ENCODE measurements at places on chromosomes 11 and 22.

DNA sequence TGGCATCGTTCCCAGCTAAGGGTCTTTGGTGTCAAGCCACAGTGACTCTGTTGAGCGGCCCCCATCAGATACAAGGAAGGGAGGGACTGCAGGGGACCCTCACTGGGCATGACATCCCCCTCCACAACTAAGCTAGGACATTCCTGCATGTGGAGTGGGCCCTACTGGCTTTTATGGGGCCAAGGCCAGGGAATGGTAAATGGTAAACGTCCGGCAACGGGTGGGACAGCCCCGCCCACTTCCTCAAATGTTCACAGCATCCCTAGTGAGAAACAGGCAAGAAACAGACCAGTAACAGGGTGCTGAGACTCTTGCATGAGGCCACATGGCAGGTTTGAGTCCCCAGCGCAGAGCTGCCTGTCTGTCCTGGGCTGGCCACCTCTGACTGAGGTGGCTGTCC lies 4.4 kb downstream of the TMPRSS6 start:
- no peak for DNase-seq

GRCh38 chr11:27861706-27862430 lies 161.6 kb upstream of the BDNF start:
- DNase-seq = no peak

DNA sequence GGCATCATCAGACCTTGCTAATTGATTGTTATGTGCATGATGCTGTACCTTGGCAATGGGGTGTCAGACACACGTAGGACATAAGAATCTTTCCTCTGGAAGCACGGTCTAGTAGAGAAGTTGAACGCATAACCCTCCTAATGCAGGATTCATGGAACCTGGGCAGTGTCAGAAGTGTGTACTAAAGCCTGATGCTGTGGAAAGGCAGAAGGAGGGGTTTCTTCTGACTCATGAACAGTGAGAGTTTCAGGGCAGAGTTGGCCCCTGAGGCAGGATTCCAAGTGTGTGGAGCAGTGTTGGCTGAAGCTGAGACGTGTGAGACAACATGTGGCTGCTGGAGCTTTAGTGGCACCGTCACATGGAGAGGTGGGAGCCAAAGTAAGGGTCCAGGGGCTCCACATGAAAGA lies 3.5 kb downstream of the PANX1 start:
- no peak for DNase-seq

DNA sequence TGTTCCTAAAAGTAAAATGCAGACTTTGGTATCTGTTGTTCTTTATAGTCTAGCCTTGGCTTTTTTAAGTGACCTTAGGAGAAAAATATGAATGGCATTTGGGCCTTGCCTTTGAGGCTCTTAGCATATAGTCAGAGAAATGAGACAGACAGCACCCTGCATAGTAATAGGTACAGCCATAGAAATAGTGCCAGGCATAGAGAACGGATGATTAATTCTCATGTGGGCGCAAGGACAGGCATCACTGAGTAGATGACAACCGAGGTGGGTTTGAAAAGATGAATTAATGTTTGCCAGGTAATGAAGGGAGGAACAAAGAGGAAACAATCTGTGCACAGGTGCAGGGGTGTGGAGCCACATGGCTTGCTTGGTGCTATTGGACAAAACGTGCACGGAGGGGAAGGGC lies 90.5 kb downstream of the BMAL1 start:
- no peak for DNase-seq

DNA sequence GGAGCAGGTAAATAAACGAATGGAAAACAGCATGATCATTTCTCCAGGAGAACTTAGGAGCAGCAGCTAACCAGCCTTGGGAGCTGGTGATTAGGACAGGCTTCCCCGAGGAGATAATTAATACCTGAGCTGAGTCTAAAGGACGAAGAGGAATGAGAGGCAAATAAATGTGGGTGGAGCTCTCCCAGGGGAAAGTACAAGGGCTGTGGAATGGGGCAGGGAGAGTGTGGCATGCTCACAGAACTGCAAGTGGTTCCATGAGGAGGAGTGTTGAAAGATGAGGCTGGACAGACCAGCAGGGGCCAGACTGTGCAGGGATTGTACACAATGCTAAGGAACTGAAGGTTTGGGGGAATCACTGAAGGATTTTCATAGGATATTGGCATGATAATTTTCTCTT lies 14.2 kb upstream of the TLCD5 start:
- no peak for DNase-seq

GRCh38 chr22:42961810-42962209 lies 53.1 kb downstream of the PACSIN2 start:
- peak; percentile 2 for DNase-seq

GRCh38 chr11:86117001-86117711 lies 48.3 kb upstream of the PICALM start:
- no peak for DNase-seq

GRCh38 chr11:15057329-15057728 lies 16.1 kb upstream of the CALCB start:
- no peak for DNase-seq

GRCh38 chr11:78244080-78244479 lies 55.4 kb downstream of the USP35 start:
- no peak for DNase-seq

- DNase-seq = no peak
These were observed 72.3 kb downstream of the ADM start for GRCh38 chr11:10377183-10377582.

GRCh38 chr11:133982876-133983275 lies 26.1 kb upstream of the IGSF9B start:
- DNase-seq = no peak

DNA sequence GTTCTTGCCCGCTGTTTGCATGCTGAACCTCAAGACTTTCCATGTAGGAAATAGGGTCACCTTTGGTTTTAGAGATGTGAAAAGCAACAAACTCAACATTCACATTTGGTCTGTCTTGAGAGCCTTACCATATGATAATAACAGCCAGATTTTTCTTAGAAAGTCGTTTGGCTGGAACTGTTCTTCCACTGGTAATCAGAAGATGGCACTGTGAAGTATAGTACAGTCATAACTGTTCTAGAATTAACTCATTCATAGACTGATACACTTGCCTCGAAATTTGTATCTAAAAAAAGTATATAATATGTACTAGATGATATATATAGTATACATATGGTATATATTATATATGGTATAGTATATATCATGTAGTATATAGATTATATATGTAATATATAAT lies 12.3 kb downstream of the LUZP2 start:
- no peak for DNase-seq

DNA sequence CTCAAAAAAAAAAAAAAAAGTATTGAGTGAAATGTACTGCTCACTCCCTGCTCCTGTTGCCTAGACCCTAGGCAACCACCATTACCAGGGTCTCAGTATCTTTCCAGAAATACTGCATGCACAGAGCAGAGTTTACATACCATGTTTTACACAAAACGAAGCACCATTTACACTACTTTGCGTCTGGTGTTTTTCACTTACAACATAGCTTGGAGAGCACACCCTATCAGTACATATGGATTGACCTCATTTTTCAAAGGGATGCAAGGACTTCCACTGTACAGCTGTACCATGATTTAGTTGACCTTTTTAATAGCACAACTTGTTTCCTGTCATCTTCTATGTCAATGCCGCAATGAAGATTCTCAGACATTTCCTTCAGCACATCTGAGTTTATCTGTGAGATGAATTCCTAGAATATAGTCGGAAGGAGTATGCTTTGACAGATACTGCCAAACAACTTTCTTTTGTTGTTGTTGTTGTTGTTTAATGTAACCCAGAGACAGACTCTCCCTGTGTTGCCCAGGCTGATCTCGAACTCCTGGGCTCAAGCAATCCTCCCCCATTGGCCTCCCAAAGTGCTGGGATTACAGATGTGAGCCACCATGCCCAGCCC lies 6.1 kb downstream of the MYH9 start:
- DNase-seq = no peak

DNA sequence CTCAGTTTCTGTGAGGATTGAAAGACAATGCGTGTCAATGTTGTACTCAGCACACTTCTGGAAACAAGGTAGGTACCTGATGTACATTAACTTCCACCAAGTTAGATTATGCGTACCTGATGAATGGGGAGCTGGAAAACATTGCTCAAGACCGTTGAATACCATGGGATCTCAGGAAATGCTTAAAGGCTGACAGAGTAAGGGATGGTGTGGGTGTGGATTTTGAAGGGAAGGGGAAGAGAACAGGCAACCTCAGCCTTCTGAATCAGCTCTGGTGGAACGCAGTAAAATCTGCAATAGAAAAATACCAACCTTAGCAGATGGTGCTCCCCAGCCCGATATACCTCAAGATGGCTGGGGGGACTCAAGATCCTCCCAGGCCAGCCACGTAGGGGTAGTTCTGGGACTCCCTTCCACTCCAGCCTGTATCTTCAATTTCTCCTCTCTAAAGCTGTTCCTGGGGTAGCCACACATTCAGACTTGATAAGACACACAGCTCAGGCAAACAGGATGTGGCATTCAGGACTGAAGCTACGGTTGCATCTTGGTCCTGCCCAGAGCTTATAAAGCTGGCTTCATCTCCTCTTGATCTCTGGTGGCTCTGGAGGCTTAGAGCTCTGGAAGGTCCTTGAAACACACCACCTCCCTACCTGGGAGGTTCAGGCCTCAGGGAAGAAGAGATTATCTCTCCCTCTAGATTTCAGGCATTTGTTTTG lies 111.8 kb downstream of the CTNND1 start:
- no peak for DNase-seq

GRCh38 chr11:8709002-8709672 lies 26.5 kb downstream of the RPL27A start:
- DNase-seq = no peak

GRCh38 chr11:129346916-129347315 lies 28.7 kb upstream of the BARX2 start:
- DNase-seq = no peak

- no peak for DNase-seq
These were observed 540.3 kb downstream of the NTM start for GRCh38 chr11:131910523-131911387.

GRCh38 chr11:102853055-102853454 lies 9.6 kb upstream of the MMP3 start:
- DNase-seq = no peak

GRCh38 chr11:36235750-36236149 lies 53.5 kb downstream of the COMMD9 start:
- no peak for DNase-seq

- DNase-seq = no peak
These were observed 4.8 kb upstream of the CHRDL2 start for GRCh38 chr11:74736031-74736430.

DNA sequence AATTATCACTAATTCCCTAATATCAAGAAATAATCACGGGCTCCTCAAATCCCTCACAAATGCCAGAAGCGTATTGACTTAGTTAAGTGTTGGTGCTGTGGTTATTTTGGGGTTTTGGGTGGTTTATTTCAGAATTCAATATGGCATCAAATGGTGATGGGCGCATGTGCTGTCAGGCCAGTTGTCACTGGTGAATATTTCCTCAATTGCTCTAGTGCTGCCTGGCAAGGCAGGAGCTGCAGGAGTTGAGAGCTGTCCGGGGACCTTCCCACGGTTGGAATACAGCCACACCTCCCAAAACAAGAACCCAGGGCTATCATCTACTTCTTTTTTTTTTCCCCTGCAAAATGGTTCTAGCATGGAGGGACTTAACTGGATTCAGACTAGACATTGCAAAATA lies 10.3 kb downstream of the IGLL5 start:
- no peak for DNase-seq

GRCh38 chr11:10305964-10306918 lies 1.4 kb downstream of the ADM start:
- DNase-seq = peak; percentile 8

GRCh38 chr11:96464700-96465307 lies 75.0 kb downstream of the JRKL start:
- DNase-seq = no peak

- no peak for DNase-seq
These were observed 41.2 kb upstream of the JAM3 start for GRCh38 chr11:134027671-134028070.

GRCh38 chr11:66020618-66021357 lies 5.5 kb downstream of the CATSPER1 start:
- DNase-seq = no peak

- no peak for DNase-seq
These were observed 275.5 kb upstream of the B3GAT1 start for GRCh38 chr11:134687548-134687947.

GRCh38 chr11:87820011-87820410 lies 355.2 kb downstream of the RAB38 start:
- no peak for DNase-seq

DNA sequence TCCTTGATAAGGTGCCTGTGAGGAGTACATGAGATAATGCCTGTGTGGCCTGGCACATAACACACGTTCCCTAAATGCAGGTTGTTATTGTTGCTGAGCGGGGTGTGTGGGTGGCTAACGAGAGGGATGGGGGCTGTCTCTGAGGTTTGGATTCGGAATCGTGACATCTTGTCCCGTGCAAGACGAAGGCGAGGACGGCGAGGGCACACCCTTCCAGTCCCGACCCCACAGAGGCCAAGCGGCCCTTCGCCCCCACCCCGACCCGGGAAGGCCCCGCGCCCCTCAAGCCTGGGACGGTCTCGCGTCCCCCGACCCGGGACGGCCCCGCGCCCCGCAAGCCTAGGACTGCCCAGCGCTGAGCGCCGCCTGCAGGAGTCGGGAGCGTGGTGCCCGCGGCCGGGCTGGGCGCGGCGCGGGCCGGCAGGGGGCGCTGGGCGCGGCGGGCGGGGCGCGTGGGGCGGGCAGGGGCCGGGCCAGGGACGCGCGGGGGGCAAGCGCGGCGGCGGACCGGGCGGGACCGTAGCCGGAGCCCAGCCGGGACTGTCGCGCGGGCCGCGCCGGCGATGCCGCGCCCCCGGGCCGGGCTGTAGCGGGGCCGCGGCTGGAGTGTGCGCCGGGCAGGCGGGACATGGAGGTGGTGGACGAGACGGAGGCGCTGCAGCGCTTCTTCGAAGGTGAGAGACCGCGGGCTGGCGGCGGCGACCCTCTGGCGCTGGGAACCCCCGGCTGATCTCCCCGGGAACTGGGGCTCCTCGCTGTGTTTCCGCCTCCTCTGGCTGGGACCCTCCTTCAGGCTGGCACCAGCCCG lies at the start of gene MYRF:
Gene MYRF, plus strand, starts transcription at position 520 of the 808 bp plus-strand sequence. Its CDS starts 109 bp downstream, at position 629.
- peak; percentile 13 for DNase-seq

GRCh38 chr11:14308114-14308896 lies 50.7 kb downstream of the RRAS2 start:
- DNase-seq = no peak
